ENCODE measurements at places on chromosomes 6 and 20.

GRCh38 chr20:19588732-19589131, 169.3 kb upstream of the RIN2 start:
- DNase-seq = peak; percentile 46

DNA sequence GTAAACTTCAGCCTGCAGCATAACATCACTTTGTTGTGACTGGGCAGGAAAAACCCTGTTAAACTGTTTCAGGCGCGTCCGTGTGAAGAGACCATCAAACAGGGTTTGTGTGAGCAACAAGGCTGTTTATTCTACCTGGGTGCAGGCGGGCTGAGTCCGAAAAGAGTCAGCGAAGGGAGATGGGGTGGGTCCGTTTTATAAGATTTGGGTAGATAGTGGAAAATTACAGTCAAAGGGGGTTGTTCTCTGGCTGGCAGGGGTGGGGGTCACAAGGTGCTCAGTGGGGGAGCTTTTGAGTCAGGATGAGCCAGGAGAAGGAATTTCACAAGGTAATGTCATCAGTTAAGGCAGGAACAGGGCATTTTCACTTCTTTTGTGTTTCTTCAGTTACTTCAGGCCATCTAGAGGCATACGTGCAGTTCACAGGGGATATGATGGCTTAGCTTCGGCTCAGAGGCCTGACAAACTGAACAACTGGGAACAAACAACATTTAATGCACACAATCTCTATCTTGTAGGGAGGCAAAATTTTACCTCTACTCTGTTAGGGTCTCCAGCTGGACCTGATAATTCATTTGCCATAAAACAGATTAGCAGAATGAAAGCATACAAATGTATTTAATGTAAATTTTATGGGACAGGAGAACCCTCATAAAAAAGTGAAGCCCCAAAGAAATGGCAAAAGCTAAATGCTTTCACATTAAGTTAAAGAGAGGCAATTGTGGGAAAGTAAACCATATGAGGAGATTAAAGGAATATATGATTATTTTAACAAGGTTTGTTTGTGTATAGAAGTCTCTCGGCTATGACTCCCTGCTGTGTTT, 58.3 kb upstream of the HFE start:
- DNase-seq = no peak

- DNase-seq = no peak
These were observed 559.0 kb downstream of the CBLN4 start for GRCh38 chr20:55446301-55446700.

DNA sequence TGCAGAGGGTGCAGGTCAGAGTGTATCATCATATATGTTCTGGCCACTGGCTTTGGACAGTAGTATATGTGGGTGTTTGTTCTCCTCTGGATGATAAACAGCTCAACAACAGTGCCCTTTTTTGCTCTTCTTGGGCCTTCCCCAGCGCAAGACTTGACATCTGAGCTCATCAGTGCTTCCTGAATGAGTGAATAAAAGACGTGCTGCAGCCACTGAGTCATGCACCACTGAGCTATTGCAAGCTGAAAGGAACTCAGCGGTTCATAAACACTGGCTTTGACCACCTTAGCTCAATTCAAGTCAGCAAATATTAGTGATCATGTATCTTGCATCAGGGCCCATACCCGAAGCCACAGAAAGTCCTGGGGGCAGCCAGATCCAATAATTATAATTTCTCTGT, 105.3 kb upstream of the KCNG1 start:
- DNase-seq = peak; percentile 83

- peak; percentile 37 for DNase-seq
These were observed 29.2 kb downstream of the YTHDF1 start for GRCh38 chr20:63186528-63187316.

GRCh38 chr6:168988801-168989200, 264.8 kb downstream of the THBS2 start:
- no peak for DNase-seq

DNA sequence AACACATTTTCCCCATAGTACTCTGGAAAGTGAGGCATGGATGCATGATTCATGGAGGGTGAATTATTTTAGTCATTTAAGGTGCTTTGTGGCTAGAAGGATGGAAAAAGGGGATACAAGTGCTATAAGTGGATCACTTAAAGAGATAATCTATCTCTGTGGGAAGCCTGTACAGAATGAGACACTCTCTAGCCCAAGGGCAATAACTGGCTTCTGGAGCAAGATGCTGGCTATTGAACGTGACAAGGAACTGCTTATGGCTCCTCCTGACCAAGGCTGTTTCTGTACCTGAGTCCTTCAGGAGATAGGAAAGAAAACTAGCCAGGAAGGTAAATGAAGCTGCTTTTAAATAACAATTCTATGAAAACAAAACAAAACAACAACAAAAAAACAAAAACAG, 590.7 kb downstream of the EYS start:
- DNase-seq = no peak

GRCh38 chr6:31577579-31577966, 2.2 kb downstream of the TNF start:
- DNase-seq = no peak

DNA sequence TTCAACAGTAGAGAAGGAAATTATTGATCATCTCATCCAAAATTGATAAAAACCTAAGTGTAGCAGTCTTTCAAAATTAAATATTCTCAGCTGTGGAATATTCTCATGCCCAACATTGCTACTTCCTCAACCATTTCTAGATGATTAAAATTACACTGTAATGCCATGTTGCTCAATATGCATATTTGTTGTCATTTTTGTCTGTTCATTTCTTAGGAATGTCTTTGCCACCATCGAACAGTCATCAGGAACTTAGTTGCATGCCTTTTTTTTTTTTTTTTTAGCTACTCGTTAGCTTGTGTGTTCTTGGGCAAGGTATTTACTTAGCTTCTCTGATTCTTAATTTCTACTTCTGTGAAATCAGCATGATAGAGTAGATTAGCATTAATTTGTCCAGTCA, 188.6 kb downstream of the DTNBP1 start:
- peak; percentile 48 for DNase-seq

DNA sequence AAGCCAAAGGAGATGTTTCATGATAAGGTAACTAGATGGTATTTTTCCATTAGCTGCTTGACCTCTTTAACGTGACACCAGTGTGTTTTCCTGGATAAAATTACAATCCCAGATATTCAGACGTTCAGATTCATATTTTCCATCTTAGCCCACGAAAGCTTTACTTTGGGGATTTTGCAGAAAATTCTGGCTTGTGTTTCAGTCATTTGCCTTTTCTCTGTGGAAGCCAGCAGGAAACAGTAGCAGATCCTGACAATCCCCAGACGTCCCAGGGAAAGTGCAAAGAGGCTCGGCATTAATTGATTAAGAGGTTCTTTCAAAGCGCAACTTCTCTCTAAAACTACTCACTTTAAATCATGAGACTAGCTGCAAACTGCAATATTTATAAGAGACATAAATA, 243.6 kb downstream of the UST start:
- DNase-seq = no peak

DNA sequence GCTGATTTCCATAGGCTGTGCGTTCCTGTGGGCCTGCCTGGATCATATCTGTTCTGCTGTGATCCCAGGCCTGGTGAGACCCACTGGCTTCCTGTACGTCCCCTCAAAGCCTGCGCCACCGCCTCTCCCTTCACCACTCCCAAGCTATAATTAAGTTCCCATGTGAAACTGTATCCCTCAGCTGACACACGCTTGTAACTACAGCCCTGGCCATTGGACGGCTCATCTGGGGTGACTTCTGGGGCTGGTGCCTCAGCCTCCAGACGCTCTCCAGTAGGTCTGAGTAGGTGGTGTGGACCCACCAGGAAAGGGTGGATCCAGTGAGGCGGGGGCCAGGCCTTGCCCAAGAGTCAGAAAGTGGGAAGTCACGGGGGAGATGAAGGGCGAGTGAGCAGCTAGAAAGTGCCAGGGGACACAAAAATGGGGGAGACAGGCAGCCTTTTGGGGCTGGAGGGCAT, 21.0 kb downstream of the PPARD start:
- no peak for DNase-seq

- DNase-seq = peak; percentile 78
These were observed 13.0 kb downstream of the MOXD1 start for GRCh38 chr6:132388291-132388690.

DNA sequence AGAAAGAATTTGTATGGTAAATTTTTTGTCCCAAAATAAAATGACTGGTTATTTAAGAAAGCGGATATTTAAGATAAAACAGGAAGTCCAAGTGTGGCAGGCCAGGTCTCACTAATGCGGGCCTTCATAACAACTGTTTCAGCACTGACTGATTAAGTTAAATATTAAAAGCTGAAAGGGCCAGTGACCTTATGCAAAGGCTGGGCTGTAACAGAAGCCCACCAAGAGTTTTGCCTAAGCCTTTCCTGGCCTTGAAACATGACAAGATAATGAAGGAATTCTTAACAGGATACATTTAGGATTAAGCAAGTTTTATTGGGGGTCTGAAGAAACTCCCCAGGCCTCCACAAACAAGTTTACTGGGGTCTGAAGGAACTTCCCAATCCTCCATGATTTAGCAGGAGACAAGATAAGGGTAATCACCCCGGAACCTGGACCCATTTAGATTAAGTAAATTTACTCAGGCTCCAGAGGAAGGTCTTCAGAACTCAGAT, 36.3 kb downstream of the ZNF133 start:
- DNase-seq = no peak

DNA sequence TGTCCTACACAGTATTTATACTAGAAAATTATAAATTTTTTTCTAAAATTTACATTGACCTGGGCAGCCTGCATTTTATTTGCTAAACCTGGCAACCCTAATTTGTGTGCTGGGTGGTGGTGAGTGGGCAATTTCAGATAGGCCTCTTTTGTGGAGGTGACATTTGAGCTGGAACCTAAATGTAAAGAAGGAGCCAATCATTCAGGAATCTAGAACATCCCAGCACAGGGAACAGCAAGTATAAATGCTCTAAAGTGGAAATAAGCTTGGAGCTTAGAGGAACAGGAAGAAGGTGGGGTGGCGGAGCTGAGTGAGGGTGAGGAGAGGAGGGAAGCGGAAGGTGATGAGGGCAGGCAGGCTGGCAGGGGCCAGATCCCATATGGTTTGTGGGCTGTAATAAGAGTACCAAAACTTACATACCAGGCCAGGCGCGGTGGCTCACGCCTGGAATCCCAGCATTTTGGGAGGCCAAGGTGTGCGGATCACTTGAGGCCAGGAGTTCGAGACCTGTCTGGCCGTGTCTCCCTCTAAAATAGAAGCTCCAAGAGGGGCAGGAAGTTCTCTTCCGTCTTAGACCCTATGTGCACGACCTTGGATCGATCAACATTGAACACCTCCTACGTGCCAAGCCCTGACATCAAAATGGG, 549 bp upstream of the CSE1L start:
- peak; percentile 16 for DNase-seq

DNA sequence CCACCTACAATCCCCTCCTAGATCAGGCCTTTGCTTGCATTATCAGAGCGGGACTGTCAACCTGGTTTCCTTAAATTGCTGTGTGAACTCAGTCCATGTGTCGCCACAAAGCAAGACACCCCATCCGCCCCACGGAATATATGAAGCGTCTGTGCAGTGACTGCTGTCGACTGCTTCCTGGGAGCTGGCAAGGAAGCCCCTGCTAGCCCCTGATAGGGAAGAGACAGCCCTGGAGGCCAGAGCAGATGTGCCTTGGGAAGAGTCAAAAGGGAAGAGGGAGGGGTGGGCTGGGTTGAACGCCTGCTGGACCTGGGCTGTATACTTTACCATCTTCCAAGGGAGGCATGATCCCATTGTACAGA, 44.1 kb upstream of the APCDD1L start:
- DNase-seq = no peak

DNA sequence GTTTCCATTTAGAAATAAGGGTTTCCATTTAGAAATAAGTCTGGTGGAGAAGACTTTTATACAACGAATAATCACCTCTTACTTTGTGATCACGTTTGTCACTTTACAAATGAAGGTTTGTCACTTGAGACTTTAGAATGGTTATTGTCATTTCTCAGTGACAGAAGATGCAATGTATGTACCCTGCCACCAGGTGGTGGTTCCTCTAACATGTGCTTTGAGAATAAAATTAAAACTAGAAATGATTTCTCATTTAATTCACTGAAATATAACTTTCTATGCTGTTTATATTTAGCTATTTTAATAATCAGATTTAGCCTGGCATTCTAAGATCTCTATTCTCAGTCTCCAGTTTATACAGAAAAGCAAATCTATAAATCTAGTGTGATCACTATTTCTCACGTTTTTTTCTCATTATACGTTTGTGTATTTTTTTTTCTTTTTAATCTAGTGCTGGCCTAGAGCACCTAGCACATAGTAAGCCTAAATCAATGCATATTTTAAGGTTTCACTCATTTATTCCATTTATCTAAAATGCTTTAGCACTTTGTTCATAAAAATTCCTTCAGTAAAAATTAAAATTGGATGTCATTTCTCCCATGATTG, 57.4 kb upstream of the TFAP2D start:
- DNase-seq = no peak

DNA sequence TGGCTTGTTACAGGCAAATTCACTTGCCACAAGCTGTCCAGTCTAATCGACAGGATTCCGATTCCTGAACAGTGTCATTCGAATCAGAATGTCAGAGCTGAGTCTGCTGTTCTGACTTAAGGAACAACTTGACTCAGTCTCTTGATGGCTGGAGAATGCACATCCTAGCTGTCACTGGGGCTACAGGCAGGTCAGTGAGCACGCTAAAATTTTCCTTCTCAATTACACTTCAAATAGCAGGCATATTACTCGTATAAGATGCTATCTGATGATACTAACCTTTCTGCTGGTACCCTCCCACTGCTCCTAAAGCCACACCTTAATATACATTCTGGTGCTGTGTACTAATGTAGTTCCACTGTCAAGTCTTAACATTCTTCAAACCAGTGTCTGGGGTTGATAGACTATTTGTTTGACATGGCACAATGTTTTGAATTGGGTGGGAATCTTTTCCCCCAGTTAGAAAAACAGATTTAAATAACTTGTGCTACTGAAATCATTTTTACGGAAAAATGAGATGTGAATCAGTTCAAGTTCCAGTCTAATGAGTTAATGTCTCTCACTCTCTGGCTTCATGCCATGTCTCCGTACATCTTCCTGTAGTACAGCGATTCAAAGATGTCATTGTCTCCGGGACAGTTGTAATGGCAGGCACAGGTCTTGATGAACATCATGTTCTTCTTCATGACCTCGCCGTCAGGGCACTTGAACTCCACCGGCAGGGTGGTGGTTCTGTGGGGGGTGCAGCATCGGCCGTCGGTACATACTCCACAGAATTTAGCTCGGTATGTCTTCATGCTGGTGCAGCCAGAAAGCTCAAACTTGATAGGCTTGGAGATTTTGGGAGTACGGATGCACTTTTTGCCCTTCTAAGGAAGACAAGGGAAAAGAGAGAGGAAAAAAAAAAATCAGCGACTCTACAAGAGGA, 2.2 kb downstream of the CCN2 start:
- DNase-seq = peak; percentile 71

GRCh38 chr6:156794546-156795354, 17.6 kb downstream of the ARID1B start:
- DNase-seq = peak; percentile 43

- no peak for DNase-seq
These were observed 35.7 kb downstream of the DNAAF9 start for GRCh38 chr20:3371754-3372153.

DNA sequence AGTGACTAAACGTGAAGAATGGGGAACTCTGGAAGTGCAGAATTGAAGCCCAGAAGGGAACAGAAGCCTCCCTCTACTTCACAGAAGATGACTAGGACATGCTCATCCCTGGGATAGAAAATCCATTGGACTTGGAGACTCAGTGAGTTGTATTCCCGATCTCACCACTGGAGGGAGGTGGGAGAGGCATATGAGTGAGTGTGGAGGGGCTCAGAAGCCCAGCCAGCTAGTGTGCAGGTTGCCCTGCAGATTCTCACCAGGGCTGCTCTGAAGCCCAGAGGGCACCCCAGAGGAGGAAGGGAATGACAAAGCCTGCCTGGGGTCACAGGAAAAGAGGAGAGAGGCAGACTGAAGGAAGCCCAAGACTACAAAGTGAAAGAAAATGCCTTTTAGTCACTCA, 42.1 kb upstream of the HLA-E start:
- DNase-seq = peak; percentile 19
